ENCODE measurements at places on chromosomes 2 and 18.

DNA sequence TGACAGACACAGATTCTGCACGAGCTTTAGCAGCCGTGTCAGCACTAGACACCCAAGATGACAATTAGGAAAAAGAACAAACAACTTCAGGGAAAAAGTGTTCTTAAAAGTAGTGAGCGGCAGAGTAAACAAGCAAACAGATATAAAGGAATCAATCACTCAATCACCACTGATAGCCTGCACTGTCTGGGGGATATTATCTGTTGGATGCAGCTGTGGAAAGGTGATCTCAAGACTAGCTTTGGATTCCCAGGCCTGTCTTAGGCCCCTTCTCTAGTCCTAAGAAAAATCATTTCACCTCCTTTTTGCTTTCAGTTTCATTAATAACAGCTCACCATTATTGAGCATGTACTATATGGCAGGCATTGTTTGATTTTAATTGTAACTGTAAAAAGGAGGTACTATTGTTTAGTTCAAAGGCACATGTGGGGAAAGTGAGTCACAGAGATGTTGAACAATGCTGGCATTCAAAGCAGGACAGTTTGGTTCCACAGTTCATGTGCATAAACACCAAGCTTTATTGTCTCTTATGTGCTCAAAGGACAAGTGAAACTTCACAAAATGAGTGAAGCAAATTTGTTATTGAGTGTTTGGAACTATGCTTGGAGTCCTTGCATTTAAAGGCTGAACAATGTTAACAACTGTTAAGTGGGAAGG, 147.3 kb upstream of the TCF4 start:
- DNase-seq: no peak

GRCh38 chr2:32495139-32495538, 132.7 kb upstream of the TTC27 start:
- DNase-seq: no peak

GRCh38 chr18:63138436-63139340, 180.9 kb downstream of the BCL2 start:
- no peak for DNase-seq

GRCh38 chr2:28004086-28004485, 113.6 kb downstream of the BABAM2 start:
- DNase-seq: no peak

DNA sequence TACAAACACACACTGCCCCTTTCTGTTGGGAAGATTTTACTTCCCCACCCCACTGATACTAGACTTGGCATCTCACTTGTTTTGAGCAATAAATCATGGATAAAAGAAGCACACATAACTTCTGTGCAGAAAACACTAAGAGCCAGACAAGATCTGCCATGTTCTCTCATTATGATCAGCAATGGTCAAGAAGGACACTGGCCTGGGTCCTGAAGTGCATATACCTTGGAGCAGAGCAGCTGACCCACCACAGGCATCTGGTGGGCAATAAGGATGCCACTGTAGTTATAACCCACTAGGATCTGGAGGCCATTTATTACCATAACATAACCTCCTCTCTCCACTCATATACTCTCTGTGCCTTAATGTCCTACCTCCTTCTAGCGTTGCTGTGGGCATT, 338.3 kb downstream of the NCKAP5 start:
- DNase-seq: no peak

All from T-helper 17 cell (primary cell).